CD4-positive, alpha-beta T cell treated with Interleukin-6 at 100 ng/mL for 8 hours (primary cell): ENCODE measurements at places on chromosomes 16 and 17.

- DNase-seq: no peak
Observed at GRCh38 chr17:59897090-59897489, 4.2 kb downstream of the RPS6KB1 start.

DNA sequence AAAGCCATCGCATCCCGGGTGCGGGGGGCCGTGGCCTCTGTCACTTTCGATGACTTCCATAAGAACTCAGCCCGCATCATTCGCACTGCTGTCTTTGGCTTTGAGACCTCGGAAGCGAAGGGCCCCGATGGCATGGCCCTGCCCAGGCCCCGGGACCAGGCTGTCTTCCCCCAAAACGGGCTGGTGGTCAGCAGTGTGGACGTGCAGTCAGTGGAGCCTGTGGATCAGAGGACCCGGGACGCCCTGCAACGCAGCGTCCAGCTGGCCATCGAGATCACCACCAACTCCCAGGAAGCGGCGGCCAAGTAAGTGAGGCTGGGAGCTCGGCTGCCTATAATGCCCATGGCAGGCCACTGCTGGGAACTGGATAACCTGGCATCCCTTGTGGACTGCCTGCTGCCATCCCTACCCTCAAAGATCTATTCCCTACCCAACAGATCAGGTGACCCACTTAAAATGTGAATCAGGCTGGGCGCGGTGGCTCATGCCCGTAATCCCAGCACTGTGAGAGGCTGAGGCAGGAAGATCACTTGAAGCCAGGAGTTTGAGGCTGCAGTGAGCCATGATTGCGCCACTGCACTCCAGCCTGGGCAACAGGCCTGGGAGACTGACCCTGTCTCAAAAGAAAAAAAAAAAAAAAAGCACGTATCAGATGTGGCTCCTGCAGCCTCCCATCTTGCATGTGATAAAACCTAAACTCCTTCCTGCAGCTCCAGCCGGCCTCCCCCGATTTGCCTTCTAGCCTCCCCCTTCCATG is 18.3 kb downstream of the CDIPT start:
- no peak for DNase-seq

GRCh38 chr16:14199624-14200023 is 128.5 kb downstream of the MRTFB start:
- no peak for DNase-seq

- peak; percentile 20 for DNase-seq
Observed at GRCh38 chr17:7307686-7308624, 527 bp downstream of the EIF5A start.

DNA sequence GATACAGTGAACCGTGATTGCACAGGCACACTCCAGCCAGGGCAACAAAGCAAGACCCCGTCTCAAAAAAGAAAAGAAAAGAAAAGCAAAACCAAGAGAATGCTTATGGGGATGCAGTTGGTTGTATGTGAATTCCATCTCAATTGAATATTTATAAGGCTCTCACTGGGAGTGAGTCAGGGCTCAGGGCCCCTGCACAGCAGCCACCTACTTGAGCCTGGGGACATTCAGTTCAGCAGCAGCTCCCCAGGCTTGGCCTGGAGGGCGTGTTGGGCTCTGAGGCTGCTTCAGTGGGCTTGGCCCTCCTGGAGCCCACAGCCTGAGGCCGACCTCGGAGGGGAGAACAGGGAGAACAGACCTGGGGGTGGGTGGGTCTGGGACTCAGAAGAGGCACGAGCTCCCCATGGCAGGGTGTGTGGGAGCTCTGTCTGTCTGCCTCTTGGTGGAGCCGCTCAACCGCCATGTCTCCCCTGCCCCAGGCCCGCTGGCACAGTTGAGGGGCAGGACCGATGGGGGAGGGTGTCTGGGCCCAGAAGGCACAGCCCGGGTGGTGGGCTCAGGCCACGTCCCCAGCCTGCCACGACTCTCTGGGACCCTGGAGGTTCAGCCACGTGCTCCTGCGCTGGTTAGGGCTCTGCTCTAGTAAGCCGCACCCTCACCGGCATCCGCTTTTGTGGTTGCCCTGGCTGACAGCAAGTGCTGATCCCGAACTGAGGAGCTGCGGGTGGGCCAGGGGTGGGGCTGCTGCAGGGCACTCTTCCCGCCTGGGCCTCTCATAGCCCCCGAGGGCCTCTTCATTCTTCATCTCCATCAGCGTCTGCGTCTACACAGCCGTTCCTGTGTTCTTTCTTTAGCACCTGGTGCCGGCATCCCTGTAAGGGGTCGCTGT is 24.8 kb downstream of the ZFPM1 start:
- peak; percentile 57 for DNase-seq

DNA sequence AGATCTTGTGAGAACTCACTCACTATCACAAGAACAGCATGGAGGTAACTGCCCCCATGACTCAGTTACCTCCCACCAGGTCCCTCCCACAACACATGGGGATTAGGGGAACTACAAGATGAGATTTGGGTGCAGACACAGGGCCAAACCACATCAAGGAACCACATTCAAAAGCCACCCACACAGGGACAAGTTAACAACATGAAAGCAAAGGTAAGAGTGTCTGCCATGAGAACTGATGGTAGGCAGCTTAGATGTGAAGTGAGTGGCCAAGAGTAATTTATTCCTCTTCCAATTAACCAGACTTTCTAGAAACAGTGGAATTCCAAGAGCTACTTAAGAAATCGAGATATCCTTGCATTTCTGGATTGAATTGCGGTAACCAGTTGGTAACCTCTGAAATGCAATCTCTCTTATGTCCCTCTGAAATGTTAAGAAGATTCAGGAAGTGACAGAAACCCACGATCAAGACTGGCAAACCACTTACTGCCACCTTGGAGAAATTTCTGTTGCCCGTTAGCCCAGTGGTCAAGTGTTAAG is 167.4 kb upstream of the CACNG5 start:
- peak; percentile 73 for DNase-seq

- no peak for DNase-seq
Observed at GRCh38 chr17:46771561-46772474, 46.7 kb downstream of the WNT3 start.

GRCh38 chr17:57144567-57144966 is 59.5 kb downstream of the AKAP1 start:
- DNase-seq: no peak

DNA sequence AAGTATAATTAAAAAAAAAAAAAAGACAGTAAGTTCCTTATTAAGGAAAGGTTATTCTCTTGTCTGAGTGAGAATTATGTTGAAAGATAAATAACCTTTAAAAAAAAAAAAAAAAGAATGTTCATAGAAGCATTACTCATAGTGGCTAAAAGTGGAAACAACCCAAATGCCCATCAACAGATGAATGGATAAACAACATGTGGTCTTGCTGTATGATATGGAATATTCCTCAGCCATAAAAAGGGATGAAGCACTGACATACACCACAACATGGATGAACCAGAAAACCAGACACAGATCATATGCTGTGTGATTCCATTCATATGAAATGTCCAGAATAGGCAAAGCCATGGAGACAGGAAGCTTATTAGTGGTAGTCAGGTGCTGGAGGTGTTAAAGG is 9.2 kb upstream of the CCNF start:
- no peak for DNase-seq

- no peak for DNase-seq
Observed at GRCh38 chr17:33142705-33143299, 150.3 kb downstream of the ASIC2 start.
